ENCODE measurements at places on chromosomes 4 and X.

- no peak for DNase-seq
These were observed 219.0 kb downstream of the TLL1 start for GRCh38 chr4:166091912-166092510.

DNA sequence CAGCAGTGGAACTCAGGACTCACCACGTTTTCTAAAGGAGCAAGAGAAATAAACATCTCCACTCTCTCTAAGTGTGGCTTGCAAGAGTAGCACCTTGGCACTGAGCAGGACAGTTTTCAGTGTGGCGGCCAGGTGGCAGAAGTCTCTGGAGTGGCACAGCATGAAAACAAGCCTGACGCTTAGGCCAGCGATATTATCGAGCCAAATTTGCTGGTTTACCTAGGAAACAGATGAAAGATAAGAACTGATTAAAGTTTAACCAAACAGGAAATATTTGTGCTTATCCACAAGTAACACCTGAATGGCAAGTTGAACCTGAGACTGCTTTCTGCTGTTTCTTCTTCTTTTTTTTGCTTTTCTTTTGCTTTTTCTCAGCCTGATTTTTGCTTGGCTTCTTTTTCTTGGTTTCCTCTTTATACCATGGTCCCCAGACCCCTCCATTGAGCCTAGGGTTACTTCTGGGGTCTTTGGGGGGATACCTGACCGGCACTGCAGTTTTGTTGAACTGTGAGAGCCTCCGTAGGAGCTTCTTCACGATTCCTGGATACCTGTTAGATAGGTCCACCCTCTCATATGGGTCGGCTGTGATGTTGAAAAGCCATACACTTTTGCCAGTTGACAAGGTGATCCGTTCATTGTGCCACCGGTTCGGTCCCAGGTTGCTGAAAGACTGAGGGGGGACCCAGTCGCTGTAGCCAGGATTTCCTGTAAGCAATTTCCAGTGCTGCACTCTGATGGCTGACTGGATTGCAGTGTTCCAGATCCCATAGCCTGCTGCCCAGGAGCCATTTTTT, 77.3 kb downstream of the ARSJ start:
- no peak for DNase-seq

GRCh38 chrX:116239944-116240840, 69.6 kb downstream of the AGTR2 start:
- DNase-seq = no peak

DNA sequence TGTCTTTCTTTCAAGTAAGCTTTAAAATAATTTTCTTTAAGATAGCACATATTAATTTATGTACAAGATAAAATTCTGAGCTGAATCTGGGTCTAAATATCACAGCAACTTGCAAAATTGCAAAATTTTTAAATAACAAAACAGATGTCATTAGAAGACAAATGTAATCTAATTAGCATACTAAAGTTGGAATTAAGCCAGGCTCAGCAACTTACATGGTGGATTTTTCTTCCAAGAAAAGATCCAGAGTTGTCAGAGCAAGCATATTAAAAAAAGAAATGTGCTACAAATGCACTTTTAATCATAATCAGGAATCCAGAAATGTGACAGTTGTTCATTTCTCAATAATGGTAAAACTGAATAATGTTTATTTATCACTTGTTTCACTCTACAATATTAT, 906.9 kb upstream of the INTU start:
- no peak for DNase-seq

DNA sequence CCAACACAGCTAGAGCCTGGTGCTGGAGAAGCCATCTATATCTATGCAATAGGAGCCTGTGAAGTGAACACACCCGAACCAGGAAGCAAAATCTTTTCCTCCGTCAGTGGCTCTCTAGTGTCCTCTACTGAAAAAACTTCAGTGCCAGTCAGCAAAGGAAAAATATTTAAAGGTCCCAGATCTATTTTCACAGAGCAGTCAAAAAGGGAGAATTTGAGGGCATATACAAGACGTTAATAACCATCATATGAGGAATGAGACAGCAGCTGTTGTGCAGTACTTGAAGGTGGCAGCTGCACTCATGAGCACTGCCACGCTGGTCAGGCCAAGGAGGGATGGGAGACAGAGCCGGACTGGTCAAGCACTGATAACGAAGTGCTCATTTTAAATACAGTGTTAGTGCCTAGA, 14.4 kb downstream of the MCUB start:
- DNase-seq = no peak

DNA sequence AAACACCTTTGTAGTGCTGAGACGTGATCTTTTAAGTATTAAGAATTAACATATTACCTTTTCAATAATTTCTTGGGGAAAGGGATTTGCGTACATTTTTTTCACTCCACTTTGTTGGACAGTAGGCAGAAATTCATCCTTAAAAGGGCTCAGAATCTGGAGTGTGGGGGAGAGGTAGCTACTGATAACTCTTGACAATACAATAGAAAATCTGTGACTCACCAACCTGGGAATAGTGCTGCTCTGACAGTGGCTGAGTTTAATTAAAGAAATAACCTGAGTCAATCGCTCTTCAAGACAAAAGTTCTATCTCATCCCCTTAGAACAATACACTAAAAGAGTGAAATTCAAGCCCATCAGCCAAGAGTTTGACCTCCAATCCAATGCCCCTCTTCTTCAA, 60.2 kb downstream of the SLC9A7 start:
- no peak for DNase-seq

DNA sequence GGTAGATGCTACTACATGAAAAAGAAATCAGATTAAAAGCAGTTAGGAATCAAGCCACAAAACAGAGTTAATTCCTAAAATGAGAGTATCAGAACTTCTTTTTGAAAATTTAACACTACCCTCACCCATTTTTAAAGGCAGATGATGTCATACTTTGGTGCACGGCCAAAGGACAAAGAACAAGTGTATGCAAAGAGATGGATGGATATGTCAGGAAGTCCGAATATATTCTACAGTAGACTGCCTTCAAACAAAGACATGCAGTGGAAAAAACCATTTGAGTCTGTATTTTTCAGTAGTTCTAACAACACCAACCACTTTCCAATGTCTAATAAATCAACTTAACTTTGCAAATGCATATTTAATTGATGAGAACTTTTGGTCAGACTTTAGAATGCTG, 2.2 kb downstream of the AIFM1 start:
- no peak for DNase-seq

DNA sequence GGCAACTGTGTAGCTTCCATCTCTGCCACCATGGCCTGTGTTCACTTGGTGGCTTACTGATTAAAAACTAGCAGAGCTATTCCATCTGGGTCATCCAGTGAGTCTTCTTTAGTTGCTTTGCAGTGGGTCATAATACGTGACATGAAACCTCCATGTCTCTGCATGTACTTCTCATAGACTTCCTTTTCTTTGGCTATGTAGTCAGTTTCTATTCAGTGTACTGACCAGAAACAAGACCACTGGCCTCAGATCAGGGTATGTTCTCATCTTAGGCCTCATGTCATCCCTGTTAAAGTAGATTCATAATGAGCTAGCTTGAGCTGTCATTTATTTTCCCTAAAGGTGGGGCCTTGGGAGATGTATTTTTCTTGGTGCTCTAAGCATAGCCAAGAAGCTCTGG, 195.2 kb downstream of the CCNG2 start:
- no peak for DNase-seq

Data from mesothelial cell of epicardium (in vitro differentiated cells).